MCF 10A (cell line): ENCODE measurements at places on chromosomes 6 and 20.

DNA sequence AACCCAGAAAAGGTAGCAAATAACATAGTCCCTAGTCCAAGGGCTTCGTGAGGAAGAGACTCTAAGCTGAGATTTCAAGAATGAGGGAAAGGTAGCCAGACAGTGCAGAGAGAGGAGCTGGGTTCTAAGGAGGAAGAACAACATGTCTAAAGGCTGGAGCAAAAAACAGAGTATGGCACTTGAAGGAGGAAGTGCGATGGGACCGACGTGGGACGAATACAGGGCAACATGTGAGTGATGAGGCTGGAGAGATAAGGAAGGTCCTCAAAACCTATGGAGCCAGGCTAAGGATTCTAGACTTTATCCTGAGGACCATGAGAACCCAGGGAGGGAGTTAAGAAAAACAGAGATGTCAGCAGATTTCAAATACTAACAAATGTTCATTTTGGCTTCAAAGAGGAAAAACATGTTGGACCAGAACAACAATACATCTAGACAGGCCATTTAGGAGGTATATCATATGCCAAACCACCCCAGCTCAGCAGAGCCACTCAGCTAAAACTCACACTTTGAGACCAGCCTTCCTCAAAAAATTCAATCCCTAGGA lies 17.5 kb downstream of the ATXN1 start:
- DNase-seq: no peak

GRCh38 chr6:1726341-1726768 lies 116.6 kb downstream of the FOXC1 start:
- no peak for DNase-seq

- no peak for DNase-seq
These were observed 335.1 kb downstream of the BTBD3 start for GRCh38 chr20:12252793-12253192.

DNA sequence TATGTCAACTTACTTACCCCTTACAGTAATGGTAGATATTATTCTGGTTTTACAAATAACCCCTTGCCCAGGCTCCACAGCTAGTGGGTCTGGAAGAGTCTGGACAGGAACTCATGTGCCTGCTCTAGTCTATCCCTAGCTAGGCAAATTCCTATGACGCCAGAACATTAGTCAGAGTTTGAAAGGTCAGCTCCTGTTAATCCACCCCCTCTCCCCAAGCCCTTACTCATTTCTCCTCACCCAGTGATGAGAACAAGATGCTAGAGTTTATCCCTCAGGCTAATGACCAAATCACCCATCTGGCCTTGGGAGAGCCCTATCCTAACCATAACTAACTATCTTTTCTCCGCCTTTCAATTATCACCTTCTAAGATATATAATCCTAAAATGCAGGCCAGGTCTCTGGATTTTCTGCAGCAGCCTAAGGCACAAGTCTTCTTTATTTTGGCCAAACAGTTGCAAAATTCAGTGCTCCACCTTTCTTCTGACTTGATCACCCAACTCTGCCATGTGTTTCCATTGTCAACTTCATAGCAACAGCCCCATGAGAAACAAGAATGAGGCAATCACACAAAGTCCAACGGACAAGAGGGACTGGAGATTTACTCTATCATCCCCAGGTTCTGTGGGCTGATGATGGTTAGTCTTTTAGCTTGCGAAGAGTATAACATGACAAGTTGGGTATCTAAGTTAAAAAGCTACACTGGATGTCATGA lies 113.3 kb downstream of the TASP1 start:
- DNase-seq: peak; percentile 83

DNA sequence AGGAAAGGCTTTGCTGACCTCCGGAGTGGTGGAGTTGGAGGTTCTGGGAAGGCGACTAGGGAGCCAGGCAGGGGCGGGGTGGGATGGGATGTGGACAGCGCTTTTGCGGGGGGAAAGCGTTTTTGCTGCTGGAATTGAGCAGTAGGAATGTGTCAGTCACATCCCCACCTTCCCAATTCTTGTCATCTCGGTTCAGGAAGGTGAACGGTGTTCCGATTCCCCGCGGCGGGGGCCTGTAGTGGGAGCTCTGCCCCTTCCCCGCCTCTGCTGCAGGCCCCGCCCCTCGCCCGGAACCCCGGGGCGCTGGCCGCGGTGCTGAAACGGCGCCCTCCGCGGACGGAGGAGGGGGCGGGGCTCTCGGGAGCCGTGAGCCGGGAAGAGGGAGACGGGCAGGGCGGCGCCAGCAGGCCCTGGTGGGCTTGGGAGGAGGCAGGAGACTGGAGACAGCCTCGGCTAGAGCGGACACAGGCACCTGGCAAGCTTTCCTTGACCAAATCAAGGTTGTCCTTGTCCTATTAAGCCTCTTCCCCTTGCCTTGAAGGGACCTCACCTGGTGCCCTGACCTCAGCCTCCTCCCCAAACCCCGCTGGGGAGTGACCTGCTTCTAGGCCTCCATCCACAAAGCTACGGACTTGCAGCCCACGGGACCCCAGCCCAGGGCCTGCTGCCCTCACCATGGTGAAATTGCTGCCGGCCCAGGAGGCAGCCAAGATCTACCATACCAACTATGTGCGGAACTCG lies at the start of gene LHFPL5:
TSS of gene LHFPL5 (plus strand) at position 357 of the 741 bp plus-strand sequence. CDS start at position 676, 319 bp downstream.
- peak; percentile 54 for DNase-seq

DNA sequence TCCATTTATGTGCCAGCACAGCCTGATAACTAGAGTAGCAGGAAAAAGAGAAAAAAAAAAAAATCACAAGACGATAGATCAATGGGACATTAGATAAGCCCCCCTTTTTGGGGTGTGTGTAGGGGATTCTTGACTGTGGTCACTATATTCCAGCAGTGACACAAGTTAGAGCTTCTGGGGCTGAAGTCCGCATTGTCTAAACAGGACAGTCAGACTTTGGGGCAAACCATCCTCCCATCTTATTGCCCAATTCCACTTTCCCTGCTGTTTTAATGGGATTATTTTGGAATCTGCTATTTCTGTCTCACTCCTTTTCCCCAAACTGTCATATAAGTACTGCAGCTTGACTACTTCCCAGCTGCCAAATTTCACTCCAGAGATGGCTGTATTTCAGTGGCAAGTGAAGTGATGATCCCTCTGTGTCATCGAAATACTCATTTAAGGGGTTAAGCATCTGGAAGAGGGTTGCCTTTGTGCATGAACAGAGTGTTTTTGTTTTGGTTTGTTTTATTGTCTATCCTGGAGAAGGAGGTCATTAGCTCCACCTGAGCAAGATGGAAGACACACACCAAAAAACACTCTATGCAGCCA lies 182.5 kb downstream of the ATXN1 start:
- DNase-seq: no peak

GRCh38 chr6:113970805-113971676 lies at the start of gene HDAC2:
Gene HDAC2, minus strand, starts transcription at chr6:113971148. Its CDS starts 240 bp downstream, at chr6:113970908.
- DNase-seq: peak; percentile 79

GRCh38 chr6:155388591-155388990 lies 67.0 kb downstream of the NOX3 start:
- no peak for DNase-seq
